ENCODE measurements at places on chromosomes 2 and 18.

GRCh38 chr18:76794326-76794725 lies 28.0 kb upstream of the ZNF236 start:
- no peak for DNase-seq

GRCh38 chr2:118913803-118914645 lies 28.0 kb upstream of the MARCO start:
- DNase-seq: no peak

DNA sequence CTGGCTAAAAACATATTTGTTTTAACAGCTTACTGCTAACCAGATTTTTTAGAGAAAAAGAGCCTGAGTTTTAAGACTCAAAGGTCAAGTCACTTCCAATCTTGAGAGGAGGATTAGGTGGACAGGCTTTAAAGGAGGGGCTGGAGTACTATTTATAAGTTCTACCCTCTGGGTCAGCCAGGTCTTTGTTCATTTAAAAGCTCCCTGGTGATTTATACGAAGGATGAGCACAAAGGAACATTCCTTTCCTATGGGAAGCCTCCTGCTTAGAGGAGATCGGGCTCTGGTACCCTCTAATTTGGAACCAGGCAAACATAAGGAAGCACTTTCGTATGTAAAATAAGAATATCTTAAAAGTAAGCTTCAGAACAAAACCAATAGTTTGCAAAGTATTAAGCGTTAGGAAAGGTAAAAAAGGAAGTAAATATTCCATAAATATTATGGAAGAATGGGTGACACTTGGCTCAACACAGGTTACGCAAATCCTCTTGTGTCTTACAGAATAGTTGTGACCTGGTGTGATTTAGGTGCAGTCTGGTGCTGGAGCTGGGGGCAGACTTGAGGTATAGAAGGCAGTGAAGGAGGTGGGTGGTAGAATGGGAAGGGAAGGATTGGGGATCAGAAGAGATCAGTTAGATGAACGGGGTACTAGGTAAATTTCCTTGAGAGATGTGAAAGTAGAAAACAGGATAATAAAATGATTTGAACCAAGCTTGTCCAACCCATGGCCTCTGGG lies 35.6 kb downstream of the PDE6D start:
- DNase-seq: no peak

DNA sequence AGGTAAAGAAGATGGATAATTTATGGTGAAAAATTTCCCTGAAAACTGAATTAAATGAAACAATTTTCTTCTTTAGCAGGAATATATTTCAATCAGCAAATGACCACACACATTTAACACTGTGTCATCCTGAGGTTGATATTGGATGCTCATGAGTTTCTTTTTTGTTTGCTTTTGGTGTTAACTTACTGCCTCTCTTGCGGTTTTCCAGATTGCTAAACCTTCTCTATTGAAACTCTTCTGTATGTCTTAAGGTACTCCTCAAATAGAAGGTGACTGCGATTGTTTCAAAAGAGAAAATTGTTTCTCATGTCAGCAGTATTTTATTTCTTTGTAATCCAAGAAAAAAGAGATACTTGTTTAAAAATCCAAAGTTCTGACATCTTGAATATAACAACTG lies 99.1 kb downstream of the LRRTM1 start:
- DNase-seq: no peak

GRCh38 chr2:208415897-208416296 lies 9.3 kb downstream of the PTH2R start:
- no peak for DNase-seq

DNA sequence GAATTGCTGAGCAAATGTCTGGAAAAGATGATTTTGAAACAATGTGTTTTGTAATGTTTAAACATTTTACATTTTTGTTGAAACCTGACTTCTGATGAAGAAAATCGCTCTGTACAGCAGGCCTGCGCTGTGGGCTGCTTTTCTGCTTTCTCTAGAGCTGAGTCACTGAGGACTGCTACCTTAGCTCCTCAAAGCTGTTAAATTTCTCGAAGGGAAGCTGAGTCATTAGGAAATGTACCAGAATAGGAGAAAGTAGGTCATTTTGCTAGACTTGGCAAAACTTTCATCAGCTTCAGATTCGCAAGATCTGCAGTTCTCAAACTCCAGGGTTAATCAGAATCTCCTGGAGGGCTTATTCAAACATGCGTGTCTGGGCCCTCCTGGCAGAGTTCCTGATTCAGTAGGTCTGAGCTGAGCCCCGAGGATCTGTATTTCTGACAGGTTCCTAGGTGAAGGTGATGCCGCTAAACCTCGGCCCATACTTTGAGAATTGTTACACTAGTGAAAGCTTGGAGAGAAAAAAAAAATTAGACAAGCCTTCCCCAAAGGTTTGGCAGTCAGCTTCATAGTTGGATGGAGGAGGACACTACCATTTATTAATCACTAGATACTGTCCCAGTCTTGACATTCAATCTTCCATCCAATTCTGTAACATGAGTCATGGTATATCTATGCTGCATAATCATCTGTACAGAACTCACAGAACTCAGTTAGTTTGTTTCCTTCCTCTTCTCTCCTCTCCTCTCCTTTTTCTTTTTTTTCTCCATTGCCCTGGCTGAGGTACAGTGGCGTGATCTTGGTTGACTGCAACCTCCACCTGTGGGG lies 297.6 kb downstream of the PARD3B start:
- DNase-seq: no peak

DNA sequence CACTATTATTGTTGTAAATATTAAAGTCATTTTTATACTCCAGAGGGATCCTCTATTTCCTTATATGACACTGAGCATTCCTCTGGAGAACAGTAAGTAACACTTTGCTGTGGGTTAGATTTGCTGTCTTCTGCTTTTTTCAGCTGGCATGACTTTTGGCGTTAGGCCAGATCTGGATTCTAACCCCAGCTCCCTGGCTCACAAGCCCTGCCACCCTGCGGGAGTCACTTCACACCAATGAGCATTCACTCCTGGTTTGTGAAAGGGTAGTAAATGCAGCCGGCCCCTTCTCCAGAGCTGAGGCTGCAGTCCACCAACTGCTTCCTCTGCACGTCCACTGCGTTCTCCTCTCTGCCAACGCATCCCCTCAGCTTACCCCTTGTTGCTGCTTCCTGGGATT lies 373.8 kb upstream of the RAB6C start:
- no peak for DNase-seq

GRCh38 chr2:217366966-217367365 lies 507.1 kb upstream of the TNP1 start:
- DNase-seq: no peak

- no peak for DNase-seq
Observed at GRCh38 chr2:171289991-171290390, 129.3 kb upstream of the TLK1 start.

DNA sequence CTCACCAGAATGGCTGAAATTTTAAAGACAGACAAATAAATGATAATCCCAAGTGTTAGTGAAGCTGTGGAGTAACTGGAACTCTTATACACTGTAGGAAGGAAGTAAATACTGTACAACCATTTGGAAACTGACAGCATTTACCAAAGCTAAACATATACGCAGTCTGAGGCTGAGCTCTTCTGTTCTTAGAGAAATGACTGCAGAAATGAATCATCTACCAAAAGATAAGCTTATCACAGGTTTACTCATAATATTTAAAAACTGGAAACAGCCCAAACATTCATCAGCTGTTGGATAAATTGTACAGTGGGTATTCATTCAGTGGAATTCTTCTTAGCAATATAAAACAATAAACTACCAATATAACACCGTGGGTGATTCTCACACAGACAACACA lies 218.2 kb upstream of the RAB12 start:
- DNase-seq: no peak

GRCh38 chr2:39696101-39696553 lies 30.4 kb downstream of the TMEM178A start:
- no peak for DNase-seq

- DNase-seq: no peak
Observed at GRCh38 chr2:218043100-218043499, 26.0 kb upstream of the RUFY4 start.

GRCh38 chr18:59232309-59233016 lies 12.5 kb downstream of the GRP start:
- DNase-seq: no peak

GRCh38 chr2:113273981-113274380 lies 4.7 kb downstream of the PAX8 start:
- no peak for DNase-seq

DNA sequence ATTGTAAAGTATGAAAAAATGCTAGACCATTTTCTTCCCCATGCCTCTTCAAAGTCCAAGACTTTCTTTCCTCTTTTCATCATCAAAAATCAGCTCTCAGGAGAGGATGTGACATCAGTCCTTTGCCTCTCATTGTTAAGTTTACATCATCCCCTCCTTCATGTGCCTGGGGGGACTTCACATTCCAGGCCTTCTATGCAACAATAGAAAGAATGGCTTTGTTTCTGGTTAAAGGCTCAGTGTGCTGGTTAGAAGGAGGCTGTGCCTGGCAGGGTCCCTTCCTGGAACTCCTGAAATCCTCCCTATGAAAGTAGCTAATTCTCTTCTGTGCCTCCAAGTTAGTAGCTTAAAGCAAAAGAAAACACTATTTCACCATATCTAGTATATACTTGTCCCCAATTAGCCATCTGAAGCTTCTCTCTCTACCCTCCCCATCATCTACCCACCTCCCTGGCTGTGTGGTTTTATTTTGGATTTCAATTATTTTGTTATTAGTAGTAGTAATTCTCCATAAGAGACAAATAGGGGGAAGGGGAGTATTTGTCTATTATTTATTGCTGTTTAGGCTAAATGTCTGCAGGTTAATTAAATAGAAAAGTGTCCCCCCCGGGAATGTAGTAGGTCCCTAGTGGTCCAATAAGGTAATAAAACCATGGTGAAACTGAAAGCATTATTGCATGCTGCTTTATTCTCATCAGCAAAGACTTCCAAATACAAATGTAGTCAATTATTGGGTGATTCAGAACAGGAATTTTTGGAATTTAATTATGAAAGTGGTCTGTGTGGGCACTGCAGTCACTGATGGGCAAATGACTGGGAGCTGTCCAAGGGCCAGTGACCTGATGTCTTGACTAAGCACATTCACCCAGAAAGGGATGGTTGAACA lies 69.0 kb downstream of the CPO start:
- no peak for DNase-seq

DNA sequence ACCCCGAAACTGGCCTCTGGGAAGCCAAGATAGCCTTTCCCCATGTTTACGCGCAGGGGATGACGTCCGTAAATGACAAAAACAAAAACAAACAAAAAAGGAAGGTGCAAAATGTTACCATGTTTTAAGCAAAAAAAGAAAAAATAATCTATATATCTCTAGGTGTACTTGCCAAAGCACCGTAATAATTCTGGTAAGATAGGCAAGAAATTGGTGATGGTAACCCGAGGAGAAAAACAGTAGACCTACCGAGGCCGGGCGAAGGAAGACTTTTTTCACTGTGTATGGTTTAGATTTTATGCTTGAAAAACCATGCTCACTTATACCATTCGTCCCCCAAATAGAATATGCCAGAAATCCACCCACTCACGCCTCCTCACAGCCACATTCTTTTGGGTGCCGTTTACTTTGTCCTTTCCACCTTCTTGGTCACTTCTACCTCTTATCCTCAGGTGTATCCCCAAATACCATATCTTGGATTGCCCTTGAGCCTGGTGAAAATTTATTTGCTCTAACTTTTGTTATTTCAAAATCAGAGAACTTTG lies 8.0 kb downstream of the GATA6 start:
- DNase-seq: no peak

GRCh38 chr2:15768142-15768541 lies 172.2 kb upstream of the MYCN start:
- DNase-seq: no peak

- DNase-seq: no peak
Observed at GRCh38 chr2:177582000-177582399, 189.4 kb downstream of the AGPS start.

DNA sequence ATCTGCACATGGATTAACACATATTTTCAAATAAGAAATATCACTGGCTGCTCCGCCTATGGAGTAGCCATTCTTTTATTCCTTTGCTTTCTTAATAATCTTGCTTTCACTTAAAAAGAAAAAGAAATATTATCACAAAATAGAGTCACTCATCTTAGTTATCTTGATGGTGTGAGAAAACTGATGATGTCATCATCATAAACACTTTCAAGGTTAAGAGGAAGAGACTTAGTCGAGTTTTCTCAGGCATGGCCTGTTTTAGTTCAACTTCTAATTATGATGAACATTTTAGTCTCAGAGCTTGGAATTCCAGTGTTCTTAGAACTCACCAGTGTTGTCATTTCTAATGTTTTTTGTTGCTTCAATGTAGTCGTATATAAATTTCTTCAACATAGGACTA lies 506.1 kb downstream of the PTPRM start:
- no peak for DNase-seq

All from cortex of kidney (tissue), 1 donor.